Body of pancreas (tissue), 4 donors: ENCODE measurements at places on chromosomes 1 and 21.
A peak's percentile ranks its signal among the peaks of the same experiment; 100 is the strongest.

- no peak for DNase-seq
Observed at GRCh38 chr1:29974316-29974724, 738.0 kb downstream of the PTPRU start.

DNA sequence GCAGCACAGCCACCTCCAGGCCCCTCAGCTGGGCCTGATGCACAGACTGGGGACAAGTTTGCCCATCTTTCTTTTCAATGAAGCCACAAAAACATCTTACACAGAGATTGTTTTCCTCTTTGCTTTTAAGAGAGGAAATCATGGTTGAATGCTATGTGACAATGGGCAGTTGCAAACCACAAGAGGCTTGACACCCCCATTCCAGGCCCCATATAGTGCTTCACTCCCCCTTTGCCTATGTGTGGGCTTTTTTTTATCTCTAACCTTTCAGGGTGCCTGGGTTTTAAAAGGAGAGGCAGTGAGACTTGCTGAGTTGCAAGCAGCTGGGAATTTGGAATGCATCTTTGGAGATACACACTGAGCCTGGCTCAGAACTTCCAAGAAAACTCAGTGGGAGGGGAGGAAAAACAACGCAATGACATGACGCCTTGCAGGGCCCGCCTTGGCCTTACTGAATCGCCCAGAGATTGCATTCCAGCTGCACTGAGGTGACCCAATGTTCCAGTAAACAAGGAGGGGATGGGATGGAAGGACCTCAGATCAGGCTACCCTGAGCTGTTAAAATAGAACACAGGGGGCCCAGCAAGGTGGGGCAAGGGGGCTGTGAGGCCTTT is 145.2 kb upstream of the ZNF648 start:
- no peak for DNase-seq

DNA sequence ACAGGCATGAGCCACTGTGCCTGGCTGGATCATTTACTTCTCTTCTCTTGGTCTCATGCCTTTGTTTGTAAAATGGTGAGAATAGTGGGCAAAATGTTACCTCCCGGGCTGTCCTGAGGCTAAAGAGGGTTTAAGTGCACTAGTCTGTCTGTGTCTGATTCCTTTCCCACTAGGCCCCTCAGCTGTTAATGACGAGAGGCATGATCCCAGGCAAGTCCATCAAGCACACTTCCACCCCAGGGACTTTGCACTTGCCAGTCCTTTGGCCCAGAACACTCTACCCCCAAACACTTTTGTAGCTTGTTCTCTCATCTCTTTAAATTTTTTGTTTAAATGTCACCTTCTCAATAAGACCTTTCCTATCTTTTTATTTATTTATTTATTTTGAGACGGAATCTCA is 13.8 kb upstream of the EPB41 start:
- no peak for DNase-seq

GRCh38 chr1:109639063-109639840 is 16.6 kb upstream of the GSTM4 start:
- DNase-seq, result no peak

GRCh38 chr21:41322496-41323382 is 6.1 kb downstream of the FAM3B start:
- peak; percentile 47 for DNase-seq

- no peak for DNase-seq
Observed at GRCh38 chr1:211231873-211232272, 27.3 kb upstream of the RCOR3 start.
